Ecto neural progenitor cell (in vitro differentiated cells): ENCODE measurements at places on chromosomes 6 and 20.

GRCh38 chr6:125197795-125198269 is 44.3 kb downstream of the TPD52L1 start:
- no peak for DNase-seq

- peak; percentile 54 for DNase-seq
Observed at GRCh38 chr6:149043476-149044130, 273.9 kb upstream of the TAB2 start.

DNA sequence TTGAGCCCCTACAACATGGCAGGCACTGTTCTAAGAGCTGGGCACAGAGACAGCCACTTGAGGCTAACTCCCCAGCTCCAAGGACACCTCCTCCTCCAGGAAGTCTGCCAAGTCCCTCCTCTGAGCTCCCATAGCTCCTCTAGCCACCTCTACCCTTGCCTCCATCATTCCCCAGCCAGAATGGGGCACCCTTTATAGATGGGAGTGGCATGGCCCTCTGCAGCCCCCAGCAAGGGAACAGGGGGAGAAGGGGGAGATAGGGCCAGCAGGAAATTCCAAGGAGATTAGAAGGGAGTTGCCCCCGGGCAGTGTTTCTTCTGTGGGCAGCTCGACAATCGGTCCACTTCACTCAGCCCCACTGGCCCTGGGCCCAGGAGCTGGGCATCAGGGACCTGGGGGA is 19.7 kb upstream of the TLDC2 start:
- no peak for DNase-seq

GRCh38 chr20:17904027-17904426 is 64.6 kb downstream of the SNX5 start:
- DNase-seq: no peak

DNA sequence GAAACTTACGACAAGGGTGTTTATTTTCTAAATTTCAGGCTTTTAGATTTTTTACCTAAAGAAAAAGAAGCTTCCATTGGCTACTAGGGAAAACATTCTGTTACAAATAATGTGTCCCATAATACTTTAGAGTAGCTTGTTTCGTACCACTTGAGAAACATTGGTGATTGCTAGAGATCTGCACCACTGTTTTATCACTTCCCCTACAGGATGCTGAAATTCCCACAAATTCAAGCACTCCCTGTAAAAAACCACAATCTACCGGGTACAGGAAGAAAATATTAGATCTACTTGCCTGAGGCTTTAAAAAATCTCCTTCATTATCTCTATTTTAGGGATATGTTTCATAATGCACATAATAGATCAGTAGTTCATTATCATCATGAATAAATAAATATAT is 29.9 kb downstream of the SEL1L2 start:
- no peak for DNase-seq

DNA sequence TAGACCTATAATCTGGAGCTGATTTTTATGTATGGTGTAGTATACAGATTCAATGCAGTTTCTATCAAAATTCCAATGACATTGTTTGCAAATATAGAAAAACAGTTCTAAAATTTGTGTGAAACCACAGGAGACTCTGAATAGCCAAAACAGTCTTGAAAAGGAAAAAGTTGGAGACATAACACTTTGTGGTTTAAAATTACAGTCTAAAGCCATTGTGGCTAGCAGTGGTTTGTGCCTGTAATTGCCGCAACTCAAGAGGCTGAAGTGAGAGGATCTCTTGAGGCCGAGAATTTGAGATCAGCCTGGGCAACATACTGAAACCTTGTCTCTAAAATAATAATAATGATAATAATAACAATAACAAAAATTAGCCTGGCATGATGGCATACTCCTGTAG is 213.7 kb downstream of the CDKAL1 start:
- DNase-seq: no peak

- DNase-seq: no peak
Observed at GRCh38 chr6:90209527-90209926, 87.1 kb downstream of the BACH2 start.

DNA sequence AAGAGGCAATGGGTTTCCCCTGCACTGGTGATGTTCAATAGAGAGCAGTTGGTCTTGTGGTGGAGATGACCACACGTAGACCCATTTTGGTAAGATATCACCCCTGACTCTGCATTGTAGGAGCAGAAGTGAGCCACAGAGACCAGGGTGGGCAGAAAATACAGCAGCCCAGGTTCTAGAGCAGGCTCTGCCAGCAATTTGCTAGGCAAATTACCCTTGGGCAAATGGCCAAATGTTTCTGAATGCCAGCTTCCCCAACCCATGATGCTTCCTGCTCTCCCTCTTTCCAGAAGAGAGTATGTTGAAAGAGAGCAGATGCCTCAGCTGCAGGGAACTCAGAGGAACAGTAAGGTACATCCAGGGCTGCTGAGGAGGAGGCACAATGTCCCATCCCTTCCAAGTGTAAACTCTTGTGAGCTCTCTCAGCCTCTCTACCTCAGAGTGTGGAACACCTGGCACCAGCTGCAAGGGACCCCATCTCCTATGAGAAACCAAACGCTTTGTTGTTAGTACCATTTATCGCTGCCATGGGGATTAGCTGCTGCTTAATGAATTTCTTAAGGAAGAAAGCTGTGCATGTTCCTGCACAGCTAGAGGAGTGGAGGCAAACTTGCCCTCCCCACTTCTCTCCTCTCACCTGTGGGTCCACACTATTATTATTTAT is 317.5 kb upstream of the MOCS1 start:
- DNase-seq: no peak

GRCh38 chr20:63964412-63964811 is 5.3 kb downstream of the ZNF512B start:
- DNase-seq: no peak

- DNase-seq: no peak
Observed at GRCh38 chr6:164469276-164469949, 840.0 kb downstream of the C6orf118 start.

DNA sequence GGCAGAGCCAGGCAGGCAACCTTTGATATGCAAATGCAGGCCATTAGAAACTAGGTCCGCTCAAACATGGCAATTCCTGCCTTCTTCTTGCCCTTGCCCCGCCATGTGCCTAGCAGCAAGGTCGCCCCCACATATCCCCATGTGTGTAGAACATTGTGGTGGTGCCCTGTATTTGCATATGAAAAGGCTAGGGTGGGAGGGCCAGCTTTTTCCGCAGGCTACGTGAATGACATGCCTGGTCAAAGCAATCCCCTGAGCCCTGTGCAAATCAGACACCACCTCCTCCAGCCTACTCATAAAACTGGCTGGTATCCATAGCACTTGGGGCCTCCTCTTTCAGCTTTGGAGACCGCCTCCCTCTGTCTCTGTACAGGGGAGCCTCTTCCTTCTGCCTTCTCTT is 31.6 kb downstream of the GSTA2 start:
- DNase-seq: peak; percentile 57

GRCh38 chr6:16639684-16640480 is 121.4 kb downstream of the ATXN1 start:
- DNase-seq: no peak

- DNase-seq: no peak
Observed at GRCh38 chr20:56724241-56724757, 95.2 kb downstream of the TFAP2C start.

- DNase-seq: no peak
Observed at GRCh38 chr20:25148181-25148981, 47.1 kb upstream of the ENTPD6 start.

GRCh38 chr20:34402461-34402860 is 39.4 kb downstream of the ITCH start:
- no peak for DNase-seq

DNA sequence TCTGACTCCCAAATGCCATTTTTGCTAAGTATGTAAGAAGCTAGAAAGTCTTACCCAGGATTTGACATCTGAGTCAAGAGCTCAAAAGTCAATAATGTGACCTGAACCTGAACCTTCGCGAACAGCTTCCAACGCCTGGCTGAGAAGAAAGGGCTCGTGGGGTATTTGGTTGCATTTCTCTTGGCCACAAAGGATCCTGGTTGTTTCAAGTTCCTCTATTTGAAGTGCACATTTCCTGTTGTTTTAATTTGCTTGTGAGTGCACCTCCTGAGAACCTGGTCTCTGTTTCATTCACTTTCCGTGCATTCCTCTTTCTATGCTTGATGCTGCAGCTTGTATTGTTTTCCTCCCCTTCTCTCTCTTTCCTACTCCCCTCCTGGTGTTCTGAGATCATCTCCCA is 212.5 kb downstream of the FOXA2 start:
- no peak for DNase-seq
